ENCODE measurements at places on chromosomes 7 and 10. TPM values are rescaled to one million over a fixed set of nuclear protein-coding genes. Genes with fewer than 3 reads are reported as not detected.

Gene UMAD1
- total RNA-seq: 25.1 TPM

- no peak overlapping the region for H3K4me3 ChIP-seq
- H3K36me3 ChIP-seq: no peaks in the 10 kb centered on the region
- no peaks in the 10 kb centered on the region for H3K27me3 ChIP-seq
- peaks cover 4% of the 10 kb centered on the region for H3K4me1 ChIP-seq
Observed at GRCh38 chr10:5536486-5537081, 11.8 kb downstream of the CALML3 start.

DNA sequence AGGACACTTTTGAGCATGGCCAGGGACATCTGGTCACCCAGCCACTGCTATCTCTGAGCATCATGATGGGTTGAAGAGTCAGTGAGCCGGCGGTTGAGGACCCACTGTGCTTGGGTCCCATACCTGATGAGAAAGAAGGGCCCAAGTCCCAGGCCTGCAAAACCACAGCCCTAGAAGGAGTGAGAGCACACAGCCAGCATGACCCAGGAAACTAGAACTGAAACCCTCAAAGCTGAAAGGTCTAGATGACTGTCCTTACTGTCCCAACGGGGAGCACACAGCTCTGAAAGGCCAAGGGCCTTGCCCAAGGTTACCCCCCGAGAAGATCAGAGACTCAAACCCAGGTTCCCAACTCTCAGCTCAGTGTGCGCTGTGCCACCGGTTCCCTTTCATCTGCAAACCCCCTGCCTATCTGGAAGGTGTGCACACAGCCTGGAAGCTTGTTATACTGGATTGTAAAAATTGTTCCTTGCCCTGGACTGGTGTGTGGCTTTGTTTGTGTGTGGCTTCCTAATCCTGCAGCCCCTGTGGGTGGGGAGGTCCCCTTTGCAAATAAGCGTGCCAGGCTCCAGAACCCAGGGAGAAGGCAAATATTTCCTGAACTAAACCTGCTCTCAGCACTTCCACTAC lies 22.6 kb upstream of the PSAP start:
- no peaks in the 10 kb centered on the region for H3K36me3 ChIP-seq
- H3K4me3 ChIP-seq: no peak overlapping the region
- no peak overlapping the region for H3K27ac ChIP-seq
- DNase-seq: no peak

DNA sequence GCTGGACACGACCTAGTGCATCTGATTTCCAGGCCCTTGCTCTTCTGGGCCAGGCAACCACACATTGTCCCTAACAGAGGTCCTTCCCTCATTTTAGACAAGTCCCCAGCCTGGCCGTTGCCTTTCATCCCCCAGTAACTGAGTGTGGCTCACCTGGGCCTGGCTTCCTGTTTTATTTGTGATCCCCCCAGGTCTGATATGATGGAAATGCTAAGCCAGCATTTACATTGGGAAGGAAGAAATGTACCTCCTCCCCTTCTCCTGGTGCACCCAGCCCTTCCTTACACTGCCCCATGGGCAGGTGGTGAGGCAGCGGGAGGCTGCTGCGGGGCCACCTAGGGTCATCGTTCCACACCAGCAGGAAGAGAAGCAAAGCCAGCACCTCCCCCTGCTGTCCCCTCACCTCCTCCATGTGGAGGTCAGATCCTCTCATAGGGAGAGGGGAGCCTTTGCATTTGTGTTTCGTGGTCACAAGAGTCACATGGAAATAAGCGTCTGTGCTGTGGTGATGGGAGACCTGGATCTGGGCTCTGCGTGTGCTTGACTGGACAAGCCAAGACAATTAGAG lies 108.8 kb downstream of the GLRX3 start:
- no peak overlapping the region for H3K4me3 ChIP-seq
- peaks cover 17% of the 10 kb centered on the region for H3K4me1 ChIP-seq
- no peaks in the 10 kb centered on the region for H3K36me3 ChIP-seq

DNA sequence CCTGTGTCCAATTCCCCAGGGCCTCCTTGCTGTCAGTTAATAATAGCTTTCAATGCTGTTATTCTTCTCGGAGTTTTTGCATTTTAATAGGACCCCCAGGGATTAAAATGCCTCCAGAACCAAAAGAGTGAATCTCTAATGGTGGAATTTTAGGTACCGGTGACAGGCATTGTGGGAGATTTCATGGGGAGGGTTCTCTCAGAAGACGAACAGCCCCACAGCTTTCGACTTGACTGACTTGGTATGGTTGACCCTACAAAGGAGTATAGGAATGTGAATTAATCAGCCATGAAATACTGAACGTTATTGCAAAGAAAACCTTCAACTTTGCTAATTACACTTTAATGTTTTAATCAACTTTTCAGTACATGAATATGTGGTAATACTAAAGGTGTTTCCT lies 206.3 kb upstream of the FZD8 start:
- H3K27me3 ChIP-seq: no peaks in the 10 kb centered on the region
- H3K4me1 ChIP-seq: no peaks in the 10 kb centered on the region
- DNase-seq: no peak
- H3K27ac ChIP-seq: no peak overlapping the region
- no peak overlapping the region for H3K4me3 ChIP-seq

GRCh38 chr7:86689363-86689762 lies 45.7 kb downstream of the GRM3 start:
- H3K4me1 ChIP-seq: no peaks in the 10 kb centered on the region
- no peaks in the 10 kb centered on the region for H3K27me3 ChIP-seq
- no peak overlapping the region for H3K4me3 ChIP-seq
- DNase-seq: no peak
- no peak overlapping the region for H3K27ac ChIP-seq
- no peaks in the 10 kb centered on the region for H3K36me3 ChIP-seq

- H3K27me3 ChIP-seq: no peaks in the 10 kb centered on the region
- no peak overlapping the region for H3K4me3 ChIP-seq
- no peaks in the 10 kb centered on the region for H3K4me1 ChIP-seq
- H3K27ac ChIP-seq: no peak overlapping the region
Observed at GRCh38 chr7:22867589-22867988, 44.9 kb upstream of the TOMM7 start.
